ENCODE measurements at places on chromosomes 12 and 14.

GRCh38 chr14:79165471-79166090 lies 995.4 kb downstream of the NRXN3 start:
- no peak for DNase-seq

GRCh38 chr12:32470936-32471470 lies 71.6 kb downstream of the FGD4 start:
- DNase-seq: no peak

DNA sequence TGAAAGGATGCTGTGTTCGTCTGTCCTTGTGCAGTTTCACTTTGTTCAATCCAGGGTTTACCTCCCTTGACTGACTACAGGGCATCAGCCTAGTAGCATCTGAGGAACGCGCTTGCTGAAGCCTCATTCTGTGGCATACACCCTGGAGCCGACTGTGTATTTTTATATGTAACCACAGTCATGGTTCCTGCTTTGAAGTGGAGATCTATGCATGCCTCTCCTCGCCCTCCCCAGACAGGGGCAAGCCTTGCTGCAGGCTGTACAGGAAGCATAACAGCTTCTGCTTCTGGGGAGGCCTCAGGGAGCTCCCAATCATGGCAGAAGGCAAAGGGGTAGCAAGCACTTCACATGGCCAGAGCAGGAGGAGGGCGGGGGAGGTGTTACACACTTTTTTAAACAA lies 262.1 kb downstream of the BCL11B start:
- DNase-seq: no peak

DNA sequence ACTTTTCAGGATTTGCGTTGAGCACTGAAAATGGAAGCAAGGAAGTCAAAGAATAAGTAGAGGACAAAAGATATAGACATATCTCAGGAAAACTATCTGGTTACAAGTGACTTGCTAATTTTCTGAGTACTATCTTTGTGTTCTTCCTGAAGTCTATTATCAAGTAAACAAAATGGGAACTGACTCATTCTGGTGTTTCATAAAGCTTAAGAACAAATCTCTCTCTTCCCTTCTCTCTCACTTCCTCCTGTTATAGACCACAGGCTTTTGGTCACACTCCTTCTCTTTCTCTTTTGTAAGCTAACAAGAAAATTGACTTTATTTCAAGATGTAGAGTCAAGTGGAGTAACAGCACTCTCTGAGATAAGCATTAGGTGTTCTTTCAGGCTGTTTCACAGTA lies 406.6 kb upstream of the SYT1 start:
- DNase-seq: peak; percentile 4

GRCh38 chr12:68976395-68976841 lies 43.4 kb upstream of the CPM start:
- no peak for DNase-seq

GRCh38 chr12:77559400-77560074 lies 271.2 kb upstream of the NAV3 start:
- no peak for DNase-seq

- no peak for DNase-seq
These were observed 10.8 kb upstream of the LRRC10 start for GRCh38 chr12:69621551-69621950.

GRCh38 chr12:54680374-54680773 lies 32.2 kb upstream of the DCD start:
- DNase-seq: no peak

DNA sequence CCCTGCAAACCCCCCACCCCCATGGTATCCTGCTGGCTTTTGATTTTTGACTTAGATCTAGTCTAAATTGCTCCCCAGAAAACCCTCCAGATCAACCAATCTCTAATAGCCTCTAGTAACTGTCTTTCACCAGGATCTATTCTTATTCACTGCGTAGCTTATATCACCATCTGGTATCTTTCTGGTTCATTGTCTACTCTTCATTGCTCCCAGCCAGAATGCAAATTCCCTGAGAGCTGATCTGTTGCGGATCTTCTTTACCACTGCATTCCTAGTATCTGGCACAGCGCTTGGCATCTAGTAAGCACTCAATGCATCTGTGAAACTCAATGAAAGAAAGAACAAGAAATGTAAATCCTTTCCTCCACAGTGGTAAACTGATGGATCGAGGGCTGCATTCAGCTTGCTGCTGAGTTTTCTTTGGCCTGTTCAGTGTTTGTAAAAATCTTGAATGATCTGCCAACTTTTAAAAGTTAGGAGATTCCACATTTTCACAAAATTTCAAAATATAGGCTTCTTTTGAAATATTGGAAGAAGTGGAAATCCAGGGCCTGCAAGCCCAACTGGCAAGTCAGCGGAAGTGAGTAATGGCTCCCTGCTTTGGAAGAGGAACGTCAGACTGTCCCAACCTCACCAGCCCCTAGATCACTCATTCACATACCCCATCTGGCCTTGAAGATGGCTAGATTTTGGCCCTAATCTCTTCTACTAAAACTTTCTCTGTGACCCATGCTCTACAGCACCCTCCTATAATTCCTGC lies 274.2 kb downstream of the SSPN start:
- no peak for DNase-seq

DNA sequence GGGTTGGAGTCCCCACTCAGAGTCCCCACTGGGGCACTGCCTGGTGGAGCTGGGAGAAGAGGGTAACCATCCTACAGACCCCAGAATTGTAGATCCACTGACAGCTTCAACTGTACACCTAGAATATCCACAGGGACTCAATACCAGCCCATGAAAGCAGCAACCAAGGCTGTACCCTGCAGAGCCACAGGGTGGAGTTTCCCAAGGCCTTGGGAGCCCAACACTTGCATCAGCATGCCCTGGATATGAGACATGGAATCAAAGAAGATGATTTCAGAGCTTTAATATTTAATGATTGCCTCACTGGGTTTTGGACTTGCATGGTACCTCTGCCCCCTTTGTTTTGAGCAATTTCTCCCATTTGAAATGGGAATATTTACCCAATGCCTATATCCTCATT lies 80.4 kb downstream of the RASSF9 start:
- no peak for DNase-seq

DNA sequence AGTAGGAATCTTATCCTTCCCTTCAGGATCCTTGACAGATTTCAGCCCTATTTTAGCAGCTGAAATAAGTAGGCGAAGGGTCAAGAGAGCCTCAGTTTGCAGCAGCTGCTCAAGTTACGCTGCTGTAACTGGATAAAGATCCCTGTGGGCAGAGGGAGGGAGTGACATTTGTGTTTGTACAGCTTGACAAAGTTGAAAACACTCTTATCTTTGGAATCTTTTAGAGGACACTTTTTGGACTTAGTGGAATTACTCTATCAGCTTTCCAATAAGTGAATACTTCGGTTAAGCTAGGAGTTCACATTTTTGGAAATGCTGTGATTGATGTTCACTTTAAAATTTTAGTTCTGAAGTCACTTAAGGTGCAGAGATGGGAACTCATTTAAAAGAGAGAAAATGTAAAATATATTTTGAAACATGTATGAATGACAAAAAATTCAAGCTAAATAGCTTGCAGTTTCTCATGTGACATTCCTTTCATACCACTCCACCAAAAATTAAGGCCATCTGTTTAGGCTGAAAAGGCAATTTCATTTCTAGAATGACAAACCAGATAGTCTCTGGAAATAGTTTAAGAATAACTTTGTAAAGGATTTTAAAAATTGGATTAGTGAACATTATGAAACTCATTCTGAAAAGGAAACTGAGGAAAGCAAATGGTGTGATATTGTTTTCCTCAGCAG lies 55.2 kb downstream of the SLC38A4 start:
- DNase-seq: no peak

DNA sequence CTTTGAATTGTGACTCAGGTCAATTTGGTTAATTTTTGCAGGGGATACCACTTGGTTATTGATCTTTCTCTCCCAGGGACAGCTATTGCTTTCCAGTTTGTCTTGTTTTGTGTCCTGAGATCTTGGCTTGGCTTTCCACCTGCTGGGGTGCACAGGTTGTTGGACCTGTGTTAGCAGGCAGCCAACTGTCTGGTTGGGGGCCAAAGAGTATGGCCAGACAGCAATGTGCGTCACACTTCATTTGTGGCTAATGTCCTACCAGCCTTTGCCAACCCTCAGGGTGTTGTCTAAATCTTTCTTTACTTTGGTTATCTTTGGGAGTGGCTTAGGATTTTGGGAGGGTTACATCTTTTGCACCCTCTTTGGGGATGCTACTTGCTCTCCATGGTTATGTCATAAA lies 494.9 kb upstream of the ATP2B1 start:
- DNase-seq: no peak

- DNase-seq: peak; percentile 85
These were observed 3.4 kb upstream of the NXPH4 start for GRCh38 chr12:57213058-57213715.

- DNase-seq: no peak
These were observed 214.2 kb downstream of the KITLG start for GRCh38 chr12:88366101-88366500.

DNA sequence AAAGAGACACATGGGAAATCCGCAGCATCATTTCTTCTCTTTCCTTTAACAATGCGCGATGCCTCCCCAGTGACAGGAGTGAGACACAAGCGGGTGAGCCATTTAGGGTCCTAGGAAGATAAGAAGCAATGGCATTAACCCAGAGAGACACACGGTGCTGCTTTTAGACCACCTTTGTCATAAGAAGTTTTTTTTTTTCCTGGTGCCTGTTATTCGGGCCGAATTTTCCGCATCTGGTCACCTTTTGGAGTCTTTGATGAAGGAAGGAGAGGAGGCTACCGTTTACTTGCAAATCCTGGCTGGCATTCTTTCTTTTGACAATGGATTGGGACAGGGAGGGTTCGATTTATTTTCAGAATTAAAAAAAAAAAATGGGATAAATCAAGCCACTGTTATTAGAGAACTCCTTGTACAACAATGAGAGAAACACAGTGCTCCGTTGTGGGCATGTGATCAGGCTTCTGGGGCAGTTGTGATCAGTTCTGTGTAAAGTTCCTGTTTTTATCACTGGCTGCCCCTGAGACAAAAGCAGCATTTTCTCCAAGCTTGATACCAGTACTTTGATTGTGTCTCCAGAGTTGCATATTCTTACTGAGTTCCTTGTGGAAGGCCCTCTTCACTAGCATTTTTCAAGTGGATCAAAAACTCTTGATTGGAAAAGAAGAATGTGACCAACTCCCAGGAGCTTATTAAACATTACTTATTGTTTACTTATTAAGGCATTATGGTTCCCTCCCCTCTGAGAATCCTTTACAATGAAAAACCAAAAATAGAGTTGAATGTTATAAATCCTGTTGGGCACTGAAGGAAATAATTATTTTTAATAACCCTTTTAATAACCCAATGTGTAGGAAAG lies 1.1 kb downstream of the DIP2B start:
- no peak for DNase-seq

GRCh38 chr14:64569138-64569631 lies 19.4 kb downstream of the PPP1R36 start:
- no peak for DNase-seq

DNA sequence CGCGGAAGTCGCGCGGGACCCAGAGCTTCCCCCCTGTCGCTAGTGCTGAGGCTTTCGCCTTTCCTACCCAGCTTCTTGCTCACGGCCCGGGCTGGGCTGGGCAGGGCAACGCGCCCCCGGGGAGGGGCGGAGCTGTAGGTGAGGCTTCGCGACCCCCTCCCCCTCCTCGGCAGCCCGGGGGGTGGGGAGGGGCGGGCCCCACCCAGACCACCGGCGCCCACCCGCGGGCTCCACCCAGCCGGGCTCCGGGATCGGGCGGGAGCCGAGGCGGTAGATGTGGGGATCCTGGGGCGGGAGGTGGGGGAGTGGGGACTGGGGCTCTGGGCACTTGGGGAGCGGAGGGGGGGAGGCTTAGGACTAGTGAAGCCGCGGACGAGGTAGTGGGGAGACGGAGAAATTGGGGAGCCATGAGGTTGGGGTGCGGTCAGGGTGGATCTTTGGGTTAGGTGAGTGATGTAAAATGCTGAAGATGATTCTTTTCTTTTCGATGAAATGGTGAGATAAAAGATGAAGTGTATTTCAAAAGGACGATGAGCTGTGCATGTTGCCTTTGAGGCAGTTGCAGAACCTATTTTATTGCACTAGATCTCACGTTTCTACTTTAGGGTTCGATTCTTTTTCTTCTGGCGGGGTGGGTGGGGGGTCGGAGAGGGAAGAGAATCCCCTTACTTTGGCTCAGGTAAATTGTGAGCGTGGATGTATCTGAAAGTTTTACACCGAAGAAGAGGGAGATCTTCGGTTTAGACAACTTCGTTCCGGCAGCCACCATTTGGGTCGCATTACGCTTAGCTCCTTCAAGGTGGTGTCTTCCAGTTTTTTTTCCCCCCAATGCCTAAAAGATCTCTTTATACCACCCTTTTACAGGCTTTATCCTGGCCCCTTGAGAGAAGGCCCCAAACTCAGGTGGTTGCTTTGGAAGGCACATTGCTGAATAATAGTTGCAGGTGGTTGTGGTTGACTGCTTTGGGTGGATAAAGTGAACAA lies 619 bp downstream of the ERC1 start:
- DNase-seq: peak; percentile 44

GRCh38 chr12:124191966-124192365 lies 102.9 kb upstream of the RFLNA start:
- no peak for DNase-seq

DNA sequence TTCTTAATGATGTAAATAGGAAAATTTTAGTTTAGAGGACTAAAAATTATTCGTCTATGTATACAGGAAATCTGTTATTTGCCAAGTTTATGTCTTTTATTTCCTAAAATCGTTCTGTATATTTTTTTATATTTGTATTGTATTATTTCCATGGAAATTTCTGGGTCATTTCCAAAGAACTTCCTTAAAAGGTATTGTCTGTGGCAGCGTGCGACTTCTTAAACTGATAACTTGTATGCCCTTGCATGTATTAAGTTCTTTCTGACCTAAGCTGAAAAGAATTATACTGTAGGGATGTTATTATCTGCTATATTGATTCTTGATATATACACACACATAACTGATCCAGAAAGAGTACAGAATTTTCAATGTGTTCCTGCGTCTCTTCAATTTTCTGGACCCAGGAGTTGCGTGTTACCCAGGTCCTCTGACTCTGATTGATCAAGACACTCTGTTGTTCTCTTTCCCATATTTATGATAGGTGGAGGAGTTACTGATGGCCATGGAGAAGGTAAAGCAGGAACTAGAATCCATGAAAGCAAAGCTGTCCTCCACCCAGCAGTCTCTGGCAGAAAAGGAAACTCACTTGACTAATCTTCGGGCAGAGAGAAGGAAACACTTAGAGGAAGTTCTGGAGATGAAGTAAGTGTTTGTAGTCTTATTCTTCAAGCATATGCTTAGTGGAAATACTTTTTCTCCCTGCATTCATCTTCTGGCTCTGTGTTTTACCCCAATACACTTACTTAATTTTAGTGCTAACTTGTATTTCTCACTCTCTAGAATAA lies 298.5 kb downstream of the ERC1 start:
- DNase-seq: no peak

- no peak for DNase-seq
These were observed 131.6 kb downstream of the SEC23A start for GRCh38 chr14:38971258-38971921.

GRCh38 chr14:96349286-96350075 lies 13.7 kb downstream of the ATG2B start:
- no peak for DNase-seq

DNA sequence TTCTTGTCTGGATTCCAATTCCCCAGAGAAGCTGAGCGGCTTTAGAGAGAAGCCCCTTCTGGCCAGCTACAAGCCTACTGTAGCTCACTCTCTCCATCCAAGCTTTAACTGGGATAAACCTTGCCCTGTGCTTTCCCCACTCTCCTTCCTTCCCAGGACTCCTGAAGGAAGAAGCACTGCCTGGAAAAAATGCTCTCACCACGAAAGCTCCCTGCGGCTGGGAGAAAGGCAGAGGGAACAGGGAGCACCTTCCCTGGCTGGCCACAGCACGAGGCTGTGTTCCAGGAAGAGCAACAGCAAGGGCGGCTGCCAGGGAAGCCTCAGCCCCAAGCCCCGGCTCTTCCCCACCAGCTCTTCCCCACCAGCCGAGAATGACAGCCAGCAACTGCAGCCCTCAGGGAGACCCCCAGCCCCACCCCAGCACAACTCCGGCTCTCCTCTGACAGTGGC lies 40.8 kb upstream of the PNMA1 start:
- no peak for DNase-seq

All from GM18507 (cell line).